ENCODE measurements at places on chromosomes 11 and 22.

DNA sequence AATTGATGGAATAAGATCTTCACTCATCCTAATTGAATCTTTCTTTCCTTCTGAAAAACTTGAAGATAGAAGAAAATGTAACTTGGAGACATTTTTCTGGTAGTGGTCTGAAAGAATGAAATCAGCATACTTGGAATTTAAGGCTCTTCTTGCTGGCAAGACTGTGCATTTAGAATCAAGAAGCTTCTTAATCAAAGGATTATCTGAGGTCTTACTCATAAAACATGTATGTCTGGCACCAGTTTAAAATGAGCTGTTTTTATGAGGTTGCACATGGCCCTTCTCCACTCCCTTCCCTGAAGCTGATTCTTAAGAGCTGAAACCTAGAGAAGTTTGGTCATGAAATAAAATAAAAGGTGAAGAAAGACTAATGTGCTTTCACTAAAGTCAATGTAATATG lies 77.3 kb downstream of the ARHGEF12 start:
- DNase-seq = no peak

GRCh38 chr22:50361688-50362087 lies 18.6 kb downstream of the PPP6R2 start:
- no peak for DNase-seq

DNA sequence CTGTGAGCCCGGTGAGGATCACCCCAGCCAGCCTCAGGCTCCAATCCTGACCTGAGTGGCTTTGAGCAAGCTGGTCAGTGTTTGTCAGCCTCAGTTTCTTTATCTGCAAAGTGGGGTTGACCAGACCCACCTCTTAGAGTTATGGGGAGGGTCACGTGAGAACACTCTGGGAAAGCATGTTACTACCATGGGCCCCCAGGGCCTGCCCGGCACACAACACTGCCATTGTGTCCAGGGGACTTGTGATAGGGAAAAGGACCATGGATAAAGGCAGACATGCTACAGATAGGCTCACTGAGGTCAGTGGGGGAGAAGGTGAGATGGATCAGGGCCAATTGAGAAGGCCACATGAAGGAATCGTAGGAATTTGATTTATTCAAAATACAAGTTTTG lies 32.1 kb upstream of the SUSD2 start:
- no peak for DNase-seq

- DNase-seq = no peak
These were observed 1.2 kb downstream of the TOB2 start for GRCh38 chr22:41445129-41446056.

- DNase-seq = no peak
These were observed 618.0 kb downstream of the BRD1 start for GRCh38 chr22:49209452-49210195.

GRCh38 chr22:25202290-25202921 lies 2.7 kb downstream of the CRYBB3 start:
- DNase-seq = peak; percentile 45
